ENCODE measurements at places on chromosomes 12 and 14.

DNA sequence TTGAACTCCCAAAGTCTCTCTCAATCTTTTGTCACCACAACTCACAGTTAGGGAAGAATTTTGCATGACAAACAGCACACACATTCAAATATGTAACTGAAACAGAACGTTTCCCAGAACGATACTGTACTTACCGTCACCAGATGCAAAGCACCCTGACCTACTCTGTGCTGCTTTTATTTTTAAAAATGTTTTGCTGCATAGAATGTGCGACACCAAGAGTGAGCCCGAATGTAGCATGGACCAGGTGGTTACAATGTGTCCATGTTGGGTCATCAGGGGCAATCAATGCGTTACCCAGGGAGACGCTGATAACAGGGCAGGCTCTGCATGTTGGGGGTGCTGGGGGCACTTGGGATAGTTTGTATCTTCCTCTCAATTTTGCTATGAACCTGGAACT, 14.6 kb upstream of the EIF5 start:
- DNase-seq: no peak

GRCh38 chr14:101134161-101134631, 230.7 kb upstream of the RTL1 start:
- DNase-seq: no peak

- no peak for DNase-seq
Measured at GRCh38 chr12:72717036-72717435, 444.9 kb downstream of the TRHDE start.

DNA sequence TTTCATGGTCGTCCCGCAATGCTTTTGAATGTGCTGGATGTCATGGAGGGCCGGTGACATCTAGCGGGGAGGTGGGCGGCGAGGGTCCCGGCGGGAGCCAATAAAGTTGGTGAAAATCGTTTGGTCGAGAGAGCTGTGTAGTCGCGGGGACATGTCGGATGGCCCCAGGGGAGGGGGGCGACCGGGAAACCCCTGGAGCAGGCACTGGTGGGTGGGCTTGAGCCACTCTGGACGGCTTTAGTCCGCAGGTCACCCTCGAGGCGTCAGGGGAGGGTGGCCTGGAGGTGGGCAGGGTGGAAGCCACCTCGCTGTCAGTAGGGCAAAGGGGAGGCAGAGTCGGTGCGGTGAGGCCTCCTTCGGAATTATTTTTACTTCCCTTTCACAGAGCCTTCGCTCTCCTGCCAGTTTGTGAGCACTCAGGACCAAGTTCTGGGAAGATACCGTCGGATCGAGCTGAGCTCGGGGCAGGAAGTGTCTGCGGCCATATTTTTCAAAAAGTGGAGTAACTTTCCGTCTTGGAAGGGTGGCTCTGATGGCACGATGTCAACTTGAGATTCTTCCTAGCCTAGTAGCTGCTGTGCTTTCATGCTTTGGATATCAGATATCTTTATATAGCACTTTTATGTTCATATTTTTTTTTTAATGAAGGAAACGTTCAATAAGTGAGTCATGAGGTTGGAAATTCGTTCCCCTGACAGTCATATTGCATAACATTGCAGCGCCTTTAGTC, 28.2 kb downstream of the WBP11 start:
- DNase-seq: peak; percentile 51

GRCh38 chr12:112674539-112674938, 117.0 kb upstream of the RPH3A start:
- DNase-seq: no peak

All from naive thymus-derived CD4-positive, alpha-beta T cell (primary cell).